ENCODE measurements at places on chromosomes 6 and 20. TPM values are rescaled to one million over a fixed set of nuclear protein-coding genes. Genes with fewer than 3 reads are reported as not detected.

KIF25 gene
- total RNA-seq, result 0.43 TPM

TINAG gene
- total RNA-seq, result not detected

ADGRF5 gene
- total RNA-seq, result 23.6 TPM

GRCh38 chr20:10922506-10922905, 248.7 kb upstream of the JAG1 start:
- DNase-seq, result no peak

DNA sequence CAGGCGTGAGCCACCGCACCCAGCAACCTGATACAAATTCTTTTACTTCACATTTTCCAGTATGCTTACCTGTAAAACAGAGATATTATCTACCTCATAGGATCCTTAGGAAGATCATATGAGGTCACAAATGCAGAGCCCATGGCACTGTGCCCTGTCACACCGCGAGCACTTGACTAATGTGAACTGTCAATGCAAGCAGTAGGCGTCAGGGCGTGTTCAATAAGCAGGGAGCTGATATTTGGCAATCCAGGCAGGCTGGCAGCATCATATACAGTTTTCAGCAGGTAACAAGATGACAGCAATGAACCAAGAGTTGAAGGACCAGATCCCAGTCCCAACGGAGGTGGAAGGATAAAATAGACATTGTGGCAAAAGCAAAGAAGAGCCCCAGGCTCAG, 14.6 kb upstream of the ARID1B start:
- no peak for DNase-seq

- DNase-seq, result no peak
These were observed 105.2 kb upstream of the MAN1A1 start for GRCh38 chr6:119454714-119455113.

DNA sequence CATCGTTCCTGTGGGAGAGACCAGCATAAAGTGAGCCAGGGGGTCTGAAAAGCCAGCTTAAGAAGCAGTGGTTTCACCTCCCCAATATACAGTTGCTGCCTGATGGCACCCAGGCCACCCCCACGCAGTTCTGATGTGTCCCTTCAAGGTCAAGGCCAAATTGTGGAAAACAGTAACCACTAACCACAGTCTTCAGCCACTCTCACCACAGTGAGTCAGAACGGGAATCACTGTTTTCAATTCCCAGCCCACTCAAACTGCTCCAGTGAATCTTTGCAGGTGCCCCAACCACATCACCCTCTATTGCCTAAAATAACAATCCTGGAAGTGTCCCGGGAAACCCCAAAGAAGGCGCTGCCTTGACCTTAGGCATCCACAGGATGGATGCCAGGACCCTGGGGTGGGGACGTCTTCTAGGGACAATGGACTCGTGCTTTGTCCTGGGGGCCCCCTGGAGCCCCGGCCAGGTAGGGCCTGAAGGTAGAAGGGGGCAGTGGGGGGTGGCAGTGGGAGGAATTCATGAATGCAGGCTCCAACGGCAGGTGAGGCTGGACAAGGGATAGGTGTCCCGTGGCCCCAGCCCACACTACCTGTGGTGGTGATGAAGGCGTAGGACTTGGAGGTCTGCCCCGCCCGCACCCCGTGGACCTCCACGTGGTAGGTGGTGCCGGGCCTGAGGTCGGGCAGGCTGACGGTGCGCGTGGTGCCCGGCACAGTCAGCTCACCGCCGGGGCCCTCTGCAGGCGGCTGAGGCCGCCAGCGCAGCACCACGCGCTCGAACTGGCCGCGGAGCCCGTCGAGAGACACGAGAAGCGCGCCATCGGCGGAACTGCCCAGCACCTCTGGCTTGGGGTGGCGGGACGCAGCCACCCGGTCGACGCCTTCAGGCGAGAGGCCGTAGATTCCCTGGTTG, 22.2 kb downstream of the TNXB start:
- peak; percentile 63 for DNase-seq

DNA sequence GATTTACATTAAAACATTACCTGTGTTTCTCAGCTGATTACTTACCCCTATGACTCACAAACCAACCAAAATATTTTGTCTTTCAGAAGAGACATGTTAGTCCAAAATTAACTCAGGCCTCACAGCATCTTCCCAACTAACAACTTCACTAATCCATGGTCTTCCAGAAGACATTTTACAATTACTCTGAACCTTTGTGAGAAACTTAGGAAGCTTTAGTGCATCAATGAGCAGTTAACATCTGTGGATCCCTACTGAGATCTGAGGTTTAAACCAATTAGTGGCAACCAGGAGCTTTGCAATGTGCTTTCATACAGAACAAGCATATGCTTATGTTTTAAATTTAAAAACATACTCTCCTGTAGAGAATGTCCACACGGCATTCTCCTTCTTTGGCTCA, 269.7 kb downstream of the UBE3D start:
- DNase-seq, result no peak

GRCh38 chr6:132405143-132405915, 4.1 kb upstream of the MOXD1 start:
- no peak for DNase-seq

DNA sequence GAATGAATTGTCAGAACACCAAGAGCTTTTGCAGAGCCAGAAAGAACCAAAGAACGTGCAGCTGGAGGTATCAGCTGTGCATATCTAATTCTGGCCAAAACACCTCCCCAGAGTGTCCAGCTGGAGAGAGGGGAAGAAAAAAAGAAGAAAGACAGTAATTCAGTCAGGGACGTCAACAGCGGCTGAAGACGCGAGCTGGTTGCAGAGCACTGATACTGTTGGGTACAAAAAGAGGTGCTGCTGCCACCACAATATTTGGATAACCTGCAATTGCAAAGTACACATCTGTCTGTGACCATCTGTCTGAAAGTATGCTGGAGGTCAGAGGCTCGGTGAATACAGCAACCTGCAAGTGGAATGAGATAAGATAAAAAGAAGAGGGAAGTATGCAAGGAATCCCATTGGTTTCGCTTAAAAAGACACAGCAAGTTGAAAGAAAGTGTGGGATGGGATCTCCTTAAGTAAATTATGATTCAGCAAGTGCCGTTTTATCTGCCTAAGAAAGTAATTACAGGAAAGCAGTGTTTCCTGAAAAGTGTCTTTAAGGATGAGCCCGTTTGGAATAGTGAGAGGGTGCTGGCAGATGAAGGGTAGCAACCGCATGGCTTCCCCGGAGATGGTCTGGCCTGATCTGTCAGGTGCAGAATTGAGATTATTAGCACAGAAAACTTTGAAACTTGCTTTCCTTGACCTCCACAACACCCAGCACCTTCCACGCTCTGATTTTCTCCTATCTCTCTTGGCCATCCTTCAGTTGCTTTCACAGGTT, 189.9 kb upstream of the PRDM1 start:
- DNase-seq, result no peak

GRCh38 chr6:111841822-111842221, 31.4 kb downstream of the FYN start:
- no peak for DNase-seq

Measured in psoas muscle (tissue), 8 donors.